ENCODE measurements at places on chromosomes 6 and 20.

- no peak for DNase-seq
Observed at GRCh38 chr6:6798448-6798860, 209.9 kb downstream of the LY86 start.

- no peak for DNase-seq
Observed at GRCh38 chr6:28167926-28168325, 26.2 kb downstream of the ZKSCAN8 start.

- DNase-seq, result no peak
Observed at GRCh38 chr6:87396595-87397392, 11.0 kb upstream of the CFAP206 start.

- DNase-seq, result no peak
Observed at GRCh38 chr6:167550941-167551627, 226.2 kb downstream of the TTLL2 start.

- DNase-seq, result no peak
Observed at GRCh38 chr20:33009214-33010132, 2.0 kb downstream of the BPIFB2 start.

- DNase-seq, result no peak
Observed at GRCh38 chr6:136982928-136983327, 60.8 kb downstream of the SLC35D3 start.

DNA sequence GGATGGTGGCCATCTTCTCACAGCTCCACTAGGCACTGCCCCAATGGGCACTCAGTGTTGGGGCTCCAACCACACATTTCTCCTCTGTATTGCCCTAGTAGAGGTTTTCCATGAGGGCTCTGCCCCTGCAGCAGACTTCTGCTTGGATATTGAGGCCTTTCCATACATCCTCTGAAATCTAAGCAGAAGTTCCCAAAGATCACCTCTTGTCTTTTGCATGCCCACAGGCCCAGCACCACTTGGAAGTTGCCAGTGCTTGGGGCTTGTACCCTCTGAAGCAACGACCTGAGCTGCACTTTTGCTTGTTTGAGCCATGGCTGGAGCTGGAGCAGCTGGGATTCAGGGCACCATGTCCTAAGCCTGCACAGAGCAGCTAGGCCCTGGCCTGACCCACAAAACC, 189.1 kb upstream of the EYS start:
- DNase-seq, result no peak

- no peak for DNase-seq
Observed at GRCh38 chr6:46914279-46914810, 7.4 kb downstream of the ADGRF5 start.

GRCh38 chr6:153373869-153374268, 242.8 kb upstream of the RGS17 start:
- DNase-seq, result no peak

GRCh38 chr6:44202332-44202971, 14.3 kb upstream of the MYMX start:
- DNase-seq, result no peak

GRCh38 chr20:63082308-63082938, 75.7 kb upstream of the BHLHE23 start:
- DNase-seq, result no peak

- DNase-seq, result no peak
Observed at GRCh38 chr6:7151381-7151780, 43.6 kb downstream of the RREB1 start.

- no peak for DNase-seq
Observed at GRCh38 chr6:1739220-1739619, 129.5 kb downstream of the FOXC1 start.

- no peak for DNase-seq
Observed at GRCh38 chr6:30227763-30228487, 14.7 kb upstream of the TRIM26 start.

- DNase-seq, result no peak
Observed at GRCh38 chr6:16158943-16159557, 30.2 kb downstream of the MYLIP start.

- DNase-seq, result no peak
Observed at GRCh38 chr20:51542571-51543421, at the start of gene NFATC2. TSS of gene NFATC2 (minus strand) at chr20:51542719. CDS start at chr20:51542499, 220 bp downstream.

DNA sequence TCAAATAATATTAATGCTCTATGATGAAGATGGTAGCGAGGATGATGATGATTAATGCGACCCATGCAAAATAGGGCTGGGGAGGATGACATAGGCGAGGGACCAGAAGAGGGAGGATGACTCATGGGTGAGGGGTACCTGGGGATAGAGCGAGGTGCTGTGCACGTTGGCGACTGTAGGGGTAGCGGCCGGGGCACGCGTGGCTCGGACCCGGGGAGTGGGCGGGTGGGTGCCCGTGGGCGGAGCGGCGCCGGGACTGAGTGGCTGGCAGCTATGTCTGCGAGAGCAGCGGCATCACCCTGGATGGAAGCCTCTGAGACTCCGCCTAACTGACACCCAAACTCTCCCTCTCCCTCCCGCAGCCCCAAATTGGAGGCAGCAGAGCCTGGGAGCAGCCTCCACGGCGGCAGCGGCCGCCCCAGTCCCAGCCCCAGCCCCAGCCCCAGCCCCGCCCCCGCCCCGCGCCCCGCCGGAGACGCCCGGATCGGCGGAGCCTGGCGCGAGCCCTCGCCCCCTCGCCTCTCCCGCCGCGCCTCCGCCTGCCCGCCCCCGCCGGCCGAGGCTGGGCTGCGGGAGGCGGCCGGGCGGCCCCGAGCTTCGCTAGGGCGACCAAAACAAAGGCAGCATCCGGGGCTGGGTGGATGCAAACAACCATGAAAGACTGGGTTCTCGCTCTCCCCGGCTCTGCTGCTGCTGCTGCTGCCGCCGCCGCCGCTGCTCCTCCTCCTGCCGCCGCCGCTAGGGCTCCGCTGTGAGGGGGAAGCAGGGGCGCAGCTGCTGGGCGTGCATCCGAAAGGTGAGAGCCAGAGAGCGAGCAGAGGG, at the start of gene RIMS1:
RIMS1 (plus strand) TSS at position 367 of the 822 bp plus-strand sequence. CDS start 474 bp downstream, outside the sequence.
- DNase-seq, result no peak

DNA sequence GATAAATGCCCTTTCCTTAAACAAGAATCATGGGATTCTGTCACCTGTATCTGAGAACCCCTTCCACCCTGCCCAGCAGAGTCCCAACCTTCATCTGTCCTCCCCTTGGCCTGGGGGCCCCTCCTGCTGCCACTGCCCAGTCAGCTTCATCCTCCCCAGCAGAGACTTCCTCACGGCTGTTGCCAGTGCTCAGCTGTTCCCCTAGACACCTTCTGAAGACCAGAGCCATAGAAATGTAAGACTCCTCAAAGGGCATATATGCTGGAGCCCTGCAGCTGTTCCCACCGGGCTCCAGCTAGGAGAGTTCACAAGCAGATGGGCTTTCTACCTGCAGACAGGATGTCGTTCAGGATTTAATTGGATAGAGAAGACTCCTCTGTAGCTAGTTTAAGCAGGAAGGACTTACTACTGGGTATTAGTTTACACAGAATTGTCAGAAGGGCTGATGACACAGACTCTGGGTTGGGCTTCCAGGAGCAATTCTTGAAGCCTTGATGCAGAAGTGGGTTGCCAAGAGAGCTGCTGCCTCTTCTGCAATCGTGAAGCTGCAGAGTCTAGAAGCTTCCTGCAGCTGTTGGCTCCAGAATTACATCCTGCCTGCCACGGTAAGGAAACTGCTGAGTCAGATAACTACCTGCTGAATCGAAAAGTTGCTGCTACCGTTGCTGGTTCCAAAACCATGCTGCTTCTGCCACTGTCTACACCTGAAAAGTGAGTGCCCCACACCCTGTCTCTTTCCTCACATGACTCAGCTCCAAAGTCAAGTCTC, 57.1 kb upstream of the MLN start:
- no peak for DNase-seq

- DNase-seq, result no peak
Observed at GRCh38 chr6:3032986-3033385, 33.3 kb downstream of the NQO2 start.

DNA sequence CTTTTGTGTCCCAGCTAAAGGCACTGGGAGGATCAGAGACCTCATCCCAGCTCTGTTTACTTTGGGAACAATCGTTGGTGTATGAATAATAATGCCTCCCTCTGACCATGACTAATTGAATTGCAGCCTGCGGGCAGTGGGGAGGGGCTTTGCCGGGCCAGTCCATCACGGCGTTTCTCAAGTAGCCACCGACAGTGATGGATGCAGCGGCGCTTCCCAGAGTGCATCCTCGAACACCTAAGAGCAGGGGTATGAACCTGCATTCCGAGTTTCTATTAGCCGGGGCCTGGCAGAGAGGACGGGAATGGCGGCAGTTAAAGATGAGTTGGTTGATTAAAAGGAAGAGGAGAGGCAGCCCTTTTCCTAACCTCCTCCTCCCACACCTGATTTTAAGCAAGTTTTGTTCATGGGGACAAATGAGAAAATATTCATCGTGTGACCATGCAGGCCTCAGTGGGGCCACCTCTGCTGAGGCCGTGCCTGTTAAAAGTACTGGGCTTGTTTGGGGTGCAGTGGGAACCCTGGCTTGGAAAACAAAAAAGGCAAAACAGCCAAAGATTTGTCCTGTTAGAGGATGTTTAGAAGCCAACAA, 154.1 kb downstream of the FOXA2 start:
- no peak for DNase-seq

- no peak for DNase-seq
Observed at GRCh38 chr20:43949741-43950618, 35.3 kb downstream of the TOX2 start.

- DNase-seq, result no peak
Observed at GRCh38 chr6:32439139-32439538, 548 bp upstream of the HLA-DRA start.

- no peak for DNase-seq
Observed at GRCh38 chr6:92538926-92539325, 880.4 kb downstream of the EPHA7 start.

GRCh38 chr6:57040011-57040410, 6.5 kb upstream of the KIAA1586 start:
- DNase-seq, result no peak

DNA sequence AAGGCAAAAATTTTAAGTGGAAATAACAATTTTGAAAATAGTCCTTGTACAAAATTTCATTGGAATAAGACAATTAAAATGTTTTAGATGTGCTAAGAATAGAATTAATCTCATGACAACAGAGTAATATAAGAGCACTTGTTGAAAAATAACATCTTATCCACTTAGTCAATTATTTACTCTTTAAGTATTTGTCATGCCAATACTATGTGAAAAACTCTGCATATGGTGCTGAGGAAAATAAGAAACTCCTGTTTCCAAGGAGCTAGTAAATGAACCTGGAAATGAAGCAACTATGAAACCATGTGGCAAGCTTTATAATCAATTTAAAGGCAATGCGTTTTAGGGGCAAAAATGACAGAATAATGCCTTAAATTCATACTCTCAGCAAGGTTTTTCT, 42.7 kb upstream of the HCRTR2 start:
- no peak for DNase-seq

DNA sequence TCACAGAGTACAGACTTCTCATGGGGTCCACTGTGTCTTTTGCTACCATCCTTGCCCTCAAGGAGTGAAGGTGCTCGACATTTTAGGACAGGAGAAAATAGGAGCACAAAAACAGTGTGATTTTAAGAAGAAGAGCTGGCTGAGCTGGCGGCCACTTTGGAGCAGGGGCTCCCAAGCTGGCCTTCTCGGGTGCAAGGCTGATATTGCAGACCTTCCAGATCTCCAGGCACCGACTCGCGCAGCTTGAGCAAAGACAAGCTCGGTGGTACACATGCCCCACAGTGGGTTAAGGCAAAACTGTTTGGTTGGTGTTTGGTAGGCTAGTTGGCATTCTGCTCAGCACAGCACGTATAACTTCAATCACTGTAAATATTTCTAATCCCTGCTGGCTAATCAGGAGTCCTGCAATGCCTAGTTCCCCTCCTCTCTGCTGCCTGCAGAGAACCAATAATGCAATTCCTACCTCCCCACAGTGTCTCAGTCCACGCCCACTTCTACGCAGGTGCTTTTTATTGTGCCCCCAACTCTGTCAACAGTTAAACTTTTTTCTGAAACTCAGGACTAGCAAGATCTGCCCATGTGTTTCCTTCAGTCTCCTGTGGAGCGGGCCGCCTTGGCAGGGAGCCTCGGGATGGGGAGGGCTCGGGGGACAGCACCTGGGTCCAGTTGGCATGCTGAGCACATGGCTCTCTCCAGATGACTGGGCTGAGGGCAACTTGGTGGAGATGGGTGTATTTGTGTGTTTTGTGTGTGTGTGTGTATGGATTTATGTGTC, 12.7 kb upstream of the SMOC2 start:
- DNase-seq, result no peak

DNA sequence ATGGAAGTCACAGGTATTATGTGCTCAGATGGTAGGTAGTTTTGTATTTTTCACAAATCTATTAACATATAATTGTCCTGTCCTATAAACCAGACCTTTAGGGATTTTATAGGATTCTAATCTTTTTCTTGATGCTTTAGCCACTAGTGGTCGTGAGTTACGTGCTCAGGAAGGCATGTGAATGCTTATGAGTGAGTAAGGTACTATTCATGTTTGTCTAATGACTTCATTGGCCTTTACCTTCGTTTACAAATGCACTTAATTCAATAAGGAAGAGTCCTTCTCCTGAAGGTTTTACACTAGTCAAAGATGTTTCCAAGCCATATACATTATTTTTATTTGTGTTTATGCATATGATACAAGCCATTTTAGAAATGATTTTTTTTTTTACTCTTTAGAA, 23.0 kb downstream of the PACRG start:
- no peak for DNase-seq

DNA sequence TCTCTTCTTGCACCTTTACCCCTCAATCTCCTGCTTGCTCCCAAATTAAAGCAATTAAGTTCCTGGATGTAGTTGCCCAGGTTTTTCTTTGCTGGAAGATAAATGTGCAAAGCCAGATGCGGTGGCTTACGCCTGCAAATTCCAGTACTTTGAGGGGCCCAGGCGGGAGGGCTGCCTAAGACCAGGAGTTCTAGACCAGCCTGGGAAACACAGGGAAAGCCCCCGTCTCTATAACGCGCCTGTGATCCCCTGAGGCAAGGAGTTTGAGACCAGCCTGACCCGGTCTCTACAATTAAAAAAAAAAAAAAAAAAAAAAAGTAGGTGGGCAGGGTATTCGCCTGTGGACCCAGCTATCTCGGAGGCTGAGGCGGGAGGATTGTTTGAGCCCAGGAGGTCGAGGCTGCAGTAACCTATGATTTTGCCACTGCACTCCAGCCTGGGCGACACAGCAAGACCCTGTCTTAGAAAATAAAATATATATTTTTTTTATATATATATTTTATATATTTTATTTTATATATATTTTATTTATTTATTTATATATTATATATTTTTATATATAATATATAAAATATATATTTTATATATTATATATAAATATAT, 461 bp upstream of the DCDC2 start:
- no peak for DNase-seq

DNA sequence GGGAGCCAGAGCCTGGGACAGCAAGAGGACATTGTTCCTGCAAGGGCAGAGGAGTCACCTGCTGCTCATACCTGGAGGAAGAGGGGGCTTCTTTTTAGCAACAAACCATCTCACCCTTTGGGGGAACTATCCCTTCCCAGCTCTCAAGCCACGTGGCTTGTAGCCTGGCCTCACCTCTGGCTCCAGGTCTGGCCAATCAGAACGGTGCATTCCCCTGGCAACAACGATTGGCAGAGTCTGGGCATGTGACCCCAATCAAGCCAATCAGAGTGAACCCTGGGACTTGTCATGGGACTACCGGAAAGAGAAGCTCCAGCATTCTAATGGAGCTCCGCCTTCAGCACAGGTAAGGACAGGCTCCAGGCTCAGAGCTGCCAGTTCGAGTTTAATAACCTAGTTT, 33.6 kb downstream of the KCNB1 start:
- DNase-seq, result no peak
